ENCODE measurements at places on chromosomes 4 and X.

DNA sequence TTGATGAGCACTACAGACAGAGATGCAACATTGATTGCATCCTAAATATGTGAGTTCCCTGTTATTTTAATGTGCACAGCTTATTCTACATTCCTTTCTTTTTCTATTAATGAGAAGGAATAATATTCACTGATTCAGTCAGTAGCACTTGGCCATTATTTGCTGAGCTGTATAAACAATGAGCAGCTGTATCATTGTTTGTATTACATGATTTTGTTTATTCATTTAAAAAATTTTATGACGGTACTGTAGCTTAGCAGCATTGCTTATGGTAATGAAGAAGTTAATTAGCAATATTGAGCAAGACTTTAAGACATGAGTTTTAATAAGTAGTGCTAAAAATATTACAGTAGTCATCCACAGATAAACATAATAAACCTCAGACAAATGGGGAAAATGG lies 582.0 kb downstream of the ADGRL3 start:
- DNase-seq: no peak

DNA sequence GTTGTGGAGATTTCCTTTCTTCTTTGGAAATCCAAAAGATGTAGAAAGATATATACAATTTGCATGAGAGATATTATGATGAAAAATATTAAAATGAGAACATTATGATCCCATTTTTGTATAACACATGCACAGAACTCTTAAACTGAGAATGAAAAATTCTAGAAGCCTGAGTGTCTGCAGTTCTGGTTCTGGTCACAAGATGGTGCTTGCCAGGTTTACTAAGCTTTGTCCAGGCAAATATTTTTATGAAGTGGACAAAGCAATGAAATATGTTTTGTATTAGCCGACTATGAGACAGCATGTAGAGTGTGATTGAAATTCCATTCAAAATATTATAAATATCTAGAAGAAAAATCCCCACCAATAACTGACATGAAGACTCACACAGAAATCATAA lies 2.2 kb downstream of the PWWP3B start:
- DNase-seq: no peak

GRCh38 chrX:44529310-44529709 lies 13.3 kb downstream of the FUNDC1 start:
- no peak for DNase-seq

DNA sequence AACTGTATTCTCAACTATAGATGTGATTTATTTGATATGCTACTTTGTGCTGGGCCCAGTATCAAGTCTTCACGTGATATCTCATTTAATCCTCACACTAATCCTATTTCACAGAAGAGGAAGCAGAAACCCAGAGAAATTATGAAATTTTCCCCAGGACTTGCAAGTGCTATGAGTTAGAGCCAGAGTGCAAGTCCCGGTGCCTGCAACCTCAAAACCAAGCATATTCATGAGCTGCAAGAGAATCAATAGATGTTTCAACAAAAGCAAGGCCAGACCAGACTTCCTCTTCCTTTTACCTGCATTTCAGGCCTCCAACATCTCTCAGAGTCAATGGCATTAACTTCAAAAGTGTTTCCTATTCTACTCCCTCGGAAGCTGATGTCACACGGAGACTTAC lies 92.2 kb upstream of the GATB start:
- DNase-seq: no peak

DNA sequence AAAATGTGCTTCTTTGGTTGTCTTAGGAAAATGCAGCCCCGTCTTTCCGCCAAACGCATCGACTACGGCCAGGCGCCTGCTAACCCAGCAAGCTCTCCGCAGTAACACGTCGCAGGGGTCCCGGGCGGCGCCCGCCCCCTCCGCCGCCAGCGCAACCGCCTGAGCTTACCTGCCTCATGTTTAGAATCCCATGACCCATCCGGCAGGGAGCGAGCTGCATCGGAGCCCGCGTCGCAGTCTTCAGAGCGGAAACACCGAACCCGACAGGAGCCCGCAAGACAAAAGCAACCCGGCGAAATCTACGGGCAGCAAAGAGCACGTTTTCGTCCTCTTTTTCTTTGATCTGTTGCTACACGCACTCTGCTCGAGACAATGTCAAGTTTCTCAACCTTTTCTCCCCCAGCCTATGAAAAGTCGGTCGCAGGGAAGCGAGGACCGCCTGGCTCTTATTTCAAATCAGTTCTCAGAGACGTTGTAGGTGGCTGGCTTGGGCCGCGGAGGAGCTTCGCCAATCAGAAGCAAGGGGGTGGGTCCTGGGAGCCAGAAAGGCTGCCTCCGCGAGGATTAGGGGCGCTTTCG lies at the start of gene MID1:
Gene MID1 (minus strand): TSS at position 465 of the 579 bp plus-strand sequence. CDS start 53,038 bp downstream, outside the sequence.
- no peak for DNase-seq

GRCh38 chr4:153887217-153887616 lies 98.3 kb upstream of the SFRP2 start:
- DNase-seq: no peak

- no peak for DNase-seq
These were observed 33.0 kb upstream of the CXCL8 start for GRCh38 chr4:73707269-73707875.

GRCh38 chrX:65903750-65904149 lies 136.1 kb downstream of the VSIG4 start:
- DNase-seq: no peak

DNA sequence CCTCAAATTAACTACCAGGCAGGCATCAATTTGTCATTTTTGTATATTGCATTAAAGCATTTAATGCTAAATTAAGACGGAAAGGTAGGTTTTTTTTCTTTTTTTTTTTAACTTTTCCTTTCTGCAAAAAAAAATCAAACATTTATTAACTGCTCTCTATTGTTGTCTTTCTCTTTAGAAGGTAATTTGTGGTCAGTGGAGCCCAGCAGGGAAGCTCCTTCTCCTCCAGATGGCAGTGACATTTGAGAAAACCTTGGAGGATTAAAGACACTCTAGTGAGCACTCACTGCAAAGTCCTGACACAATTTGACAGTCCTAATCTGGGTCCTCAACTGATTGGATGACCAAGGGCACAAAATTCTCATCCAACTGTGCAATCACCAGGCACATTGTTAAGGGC lies 102.4 kb downstream of the SLIT2 start:
- no peak for DNase-seq

- DNase-seq: no peak
These were observed 88.0 kb downstream of the IQCM start for GRCh38 chr4:149727663-149728062.

- DNase-seq: no peak
These were observed 219.7 kb downstream of the NSUN7 start for GRCh38 chr4:40969501-40969900.

- DNase-seq: no peak
These were observed 150.0 kb downstream of the TTC29 start for GRCh38 chr4:146795711-146796110.

DNA sequence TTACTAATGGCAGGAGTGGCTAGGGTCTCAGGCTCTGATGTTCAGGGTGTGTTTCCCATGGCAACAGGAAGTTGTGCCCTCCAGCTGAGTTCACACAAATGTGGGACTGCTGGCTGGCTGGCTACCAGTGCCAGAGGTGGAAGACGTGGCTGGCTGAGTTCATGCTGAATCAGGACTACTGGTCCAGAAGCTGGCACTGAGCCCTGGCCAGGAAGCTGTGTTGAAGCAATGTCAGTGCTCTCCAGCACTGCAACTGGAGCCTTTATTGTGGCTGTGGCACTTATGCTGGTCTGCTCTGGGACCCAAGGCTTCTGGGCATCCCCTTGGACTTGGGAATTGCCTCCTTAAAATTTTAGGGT lies 42.0 kb upstream of the ZXDA start:
- no peak for DNase-seq

GRCh38 chrX:69067841-69068240 lies 97.4 kb downstream of the PJA1 start:
- no peak for DNase-seq

GRCh38 chrX:73412930-73413329 lies 33.9 kb upstream of the CDX4 start:
- no peak for DNase-seq

DNA sequence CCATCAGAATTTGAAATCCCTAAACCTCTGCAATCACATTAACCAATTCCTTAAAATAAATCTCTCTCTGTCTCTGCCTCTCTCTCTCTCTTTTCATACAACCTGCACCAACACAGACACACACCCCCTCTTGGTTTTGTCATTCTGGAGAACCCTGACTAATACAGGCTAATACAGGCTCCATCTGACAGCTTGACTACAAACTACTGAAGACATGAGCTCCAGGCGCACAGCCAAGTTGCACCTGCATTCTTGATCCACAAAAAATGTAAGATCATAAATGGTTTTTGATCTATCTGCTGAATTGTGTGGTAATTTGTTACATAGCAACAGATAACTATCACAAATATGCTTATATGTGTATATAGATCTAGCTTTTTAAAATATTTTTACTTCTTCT lies 2414.2 kb downstream of the PCDH7 start:
- DNase-seq: no peak

DNA sequence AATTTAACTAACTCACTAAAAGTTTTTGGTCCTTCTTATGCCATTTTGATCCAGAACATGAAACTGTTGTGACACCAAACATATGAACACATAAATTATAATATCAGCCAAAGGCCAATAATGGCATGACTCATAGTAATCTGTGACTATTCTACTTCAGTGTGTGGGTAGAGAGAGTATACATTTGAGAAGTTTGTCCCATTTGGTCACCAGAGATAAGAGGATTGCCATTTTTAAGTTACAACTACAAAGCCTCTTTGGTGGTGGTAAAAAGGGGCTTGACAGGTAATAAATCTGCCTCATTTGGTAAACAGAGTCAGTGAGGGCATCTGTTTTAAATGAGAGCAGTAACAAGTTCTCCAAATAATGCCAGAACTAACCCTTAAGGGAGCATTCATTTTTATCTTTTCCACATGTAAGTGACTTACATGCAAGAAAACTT lies 117.9 kb downstream of the TBC1D19 start:
- no peak for DNase-seq

GRCh38 chr4:73743281-73743680 lies 2.9 kb downstream of the CXCL8 start:
- no peak for DNase-seq

- no peak for DNase-seq
These were observed 46.6 kb upstream of the CDX4 start for GRCh38 chrX:73400136-73400748.

DNA sequence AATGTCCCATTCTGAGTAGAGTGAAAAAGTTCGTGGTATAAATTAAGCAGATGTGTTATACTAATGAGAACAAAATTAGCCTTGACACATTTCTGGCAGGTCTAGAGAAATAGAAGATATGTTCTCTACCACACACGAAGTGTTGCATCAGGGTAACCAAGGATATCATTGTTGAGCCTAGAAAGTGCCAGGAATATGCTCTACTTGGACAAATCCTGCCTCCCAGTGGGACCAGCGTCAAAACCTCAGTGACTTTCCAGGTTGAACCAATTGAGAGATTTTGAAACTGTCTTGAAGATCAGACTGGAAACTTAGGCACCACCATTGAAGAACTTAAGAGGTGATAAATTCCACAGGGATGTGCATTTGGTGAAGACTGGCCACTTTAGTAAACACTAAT lies 115.9 kb downstream of the HPGD start:
- no peak for DNase-seq

- DNase-seq: peak; percentile 76
These were observed 13.1 kb upstream of the ACOT9 start for GRCh38 chrX:23756165-23756564.

DNA sequence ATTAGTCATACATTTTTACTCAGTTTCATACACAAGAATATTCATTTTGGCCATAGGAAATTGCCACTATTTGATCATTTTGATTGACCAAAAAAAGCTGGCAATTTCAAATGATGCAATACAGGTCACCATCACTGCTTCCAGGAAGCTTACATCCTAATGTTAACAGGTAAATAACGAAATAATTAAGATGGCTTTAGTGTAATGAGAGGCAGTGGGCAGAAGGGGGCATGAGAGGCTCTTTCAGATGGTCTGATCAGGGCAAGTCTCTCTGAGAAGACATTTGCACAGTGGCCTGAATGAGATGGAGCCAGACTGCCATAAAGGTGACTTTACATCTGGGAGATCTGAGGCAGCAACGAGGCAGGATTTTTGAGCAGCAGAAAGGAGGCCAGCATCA lies 170.7 kb downstream of the SLIT2 start:
- peak; percentile 34 for DNase-seq

DNA sequence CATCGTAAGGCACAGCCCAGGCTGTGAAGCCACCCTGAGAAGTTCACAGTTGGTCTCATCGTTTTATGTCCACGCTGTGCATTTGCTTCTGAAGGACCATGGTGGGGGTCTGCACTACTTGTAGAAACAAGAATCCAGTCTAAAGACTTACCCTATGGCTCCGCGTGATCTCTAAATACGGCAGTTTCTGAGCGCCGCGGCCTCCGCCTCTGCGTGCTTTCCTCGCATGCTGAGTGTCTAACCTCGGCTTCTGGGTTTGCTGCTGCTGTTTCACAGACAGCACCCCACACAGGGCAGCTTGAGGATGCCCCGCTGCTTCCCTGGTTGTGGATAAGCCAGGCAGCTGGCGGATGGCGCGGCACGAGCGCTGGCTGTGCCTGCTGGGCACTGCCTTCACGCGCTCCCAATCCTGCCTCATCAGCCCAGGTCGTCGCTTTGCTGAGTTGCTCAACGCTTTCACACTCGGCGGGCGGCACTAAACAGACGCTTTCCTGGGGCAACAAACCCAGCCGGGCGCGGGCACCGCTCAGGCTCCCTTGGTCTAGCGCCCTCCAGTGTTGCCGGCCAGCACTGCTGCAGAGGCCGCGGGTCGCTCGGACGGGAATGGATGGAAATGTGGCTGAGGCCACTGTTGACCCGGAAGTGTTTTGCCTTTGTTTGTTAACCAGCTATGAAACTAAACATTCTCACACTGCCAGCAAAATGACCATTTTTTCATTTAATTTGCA lies 39.2 kb downstream of the FGFRL1 start:
- DNase-seq: no peak

GRCh38 chrX:19867411-19867732 lies 20.0 kb downstream of the SH3KBP1 start:
- DNase-seq: no peak

DNA sequence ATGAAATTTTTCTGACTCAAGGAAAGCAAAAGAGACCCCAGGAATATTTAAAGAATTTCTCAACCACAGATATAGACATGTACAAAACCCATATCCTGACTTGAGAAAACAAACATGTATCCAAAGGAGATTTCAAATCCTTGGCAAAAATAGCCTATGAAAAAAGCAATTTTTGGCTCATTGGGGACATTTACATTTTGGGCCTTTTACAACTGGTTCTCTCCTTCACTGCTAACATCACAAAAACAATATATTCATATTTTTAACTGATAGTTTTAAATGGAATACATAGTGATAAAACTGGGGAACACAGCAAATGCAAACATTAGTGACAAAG lies 65.0 kb downstream of the SH3RF1 start:
- no peak for DNase-seq

GRCh38 chr4:75895744-75896314 lies 6.4 kb downstream of the PPEF2 start:
- peak; percentile 32 for DNase-seq

- no peak for DNase-seq
These were observed 63.6 kb upstream of the TSPAN5 start for GRCh38 chr4:98722000-98722399.

- no peak for DNase-seq
These were observed 41.8 kb upstream of the WWC2 start for GRCh38 chr4:183057255-183057654.

All from CD4-positive, alpha-beta T cell treated with Interleukin-15 for 4 hours (primary cell).